Testis (tissue), 5 donors: ENCODE measurements at places on chromosomes 11 and 22. TPM values are rescaled to one million over a fixed set of nuclear protein-coding genes. Genes with fewer than 3 reads are reported as not detected.

Gene MLC1
- total RNA-seq: 1.3 TPM

Gene HTR3A
- 0.39 TPM for total RNA-seq

Gene OR8A1
- total RNA-seq: 0.50 TPM

Gene SCGB1C1
- total RNA-seq: not detected

Gene OR2AT4
- 0.94 TPM for total RNA-seq

Gene UBQLNL
- 38.7 TPM for total RNA-seq

Gene CARS1
- 34.8 TPM for total RNA-seq

Gene HBG2
- total RNA-seq: not detected

Gene PYGM
- total RNA-seq: 14.4 TPM

Gene OR52W1
- total RNA-seq: not detected

GRCh38 chr22:37604875-37605274, 3.8 kb upstream of the GGA1 start:
- DNase-seq: no peak

- DNase-seq: peak; percentile 13
Observed at GRCh38 chr22:45185718-45186514, 22.2 kb downstream of the NUP50 start.

DNA sequence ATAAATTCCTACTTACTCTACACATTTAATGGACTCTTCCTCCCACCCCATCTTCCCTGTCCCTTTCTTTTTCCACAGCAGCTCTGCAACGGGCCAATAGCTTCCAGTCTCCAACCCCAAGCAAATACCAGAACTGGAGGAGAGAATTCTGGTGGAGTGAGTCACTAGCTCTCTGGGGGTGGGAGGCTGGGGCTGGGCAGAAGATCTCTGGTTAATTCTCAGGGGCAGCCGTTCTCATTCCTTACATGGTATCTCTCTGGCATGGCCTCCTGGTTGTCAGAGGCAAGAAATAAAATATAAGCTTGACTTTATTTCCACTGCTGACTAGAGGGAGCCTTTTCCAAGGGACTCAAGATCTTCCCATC, 90.4 kb upstream of the PARVA start:
- DNase-seq: no peak

GRCh38 chr22:38106814-38107578, 3.5 kb downstream of the BAIAP2L2 start:
- no peak for DNase-seq

DNA sequence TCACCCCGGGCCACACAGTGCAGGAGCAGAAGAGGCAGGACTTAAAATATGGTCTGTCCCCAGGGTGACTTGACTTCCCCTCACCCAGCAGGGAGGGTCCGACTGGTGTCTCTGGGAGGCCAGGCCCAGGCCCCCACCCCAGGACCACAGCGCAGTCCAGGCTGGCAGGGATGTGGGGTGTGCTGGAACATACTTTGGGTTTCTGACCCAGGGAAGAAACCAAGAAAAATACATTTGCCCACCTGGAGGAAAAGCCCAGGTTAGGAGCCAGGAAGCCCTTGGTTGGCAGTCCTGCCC, 5.2 kb downstream of the C1QTNF6 start:
- DNase-seq: no peak

DNA sequence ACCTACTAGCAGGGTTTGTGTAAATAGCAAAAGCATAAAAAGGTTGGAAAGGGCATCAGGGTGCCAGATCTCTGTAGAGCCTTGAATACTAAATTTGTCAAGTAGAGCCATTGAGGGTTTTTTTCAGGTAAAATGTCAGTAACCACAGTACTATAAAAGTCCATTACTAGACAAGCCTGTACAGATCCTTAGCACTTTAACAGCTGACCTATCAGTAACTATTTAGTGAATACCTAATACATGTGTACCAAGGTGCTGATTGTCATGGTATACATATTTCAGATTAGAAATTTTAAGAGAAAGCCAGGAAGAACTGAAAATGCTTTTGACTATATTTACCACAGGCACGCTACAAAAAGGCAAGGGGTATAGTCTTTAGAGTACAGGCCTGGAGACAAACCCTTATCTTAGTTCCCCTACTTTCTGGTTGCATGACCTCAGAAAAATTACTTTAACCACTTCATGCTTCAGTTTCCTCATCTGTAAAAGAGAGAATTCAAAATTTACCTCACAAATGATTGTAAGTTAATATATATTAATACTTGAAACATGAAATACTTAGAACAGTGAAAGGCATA, 57.9 kb downstream of the RAB38 start:
- DNase-seq: no peak

DNA sequence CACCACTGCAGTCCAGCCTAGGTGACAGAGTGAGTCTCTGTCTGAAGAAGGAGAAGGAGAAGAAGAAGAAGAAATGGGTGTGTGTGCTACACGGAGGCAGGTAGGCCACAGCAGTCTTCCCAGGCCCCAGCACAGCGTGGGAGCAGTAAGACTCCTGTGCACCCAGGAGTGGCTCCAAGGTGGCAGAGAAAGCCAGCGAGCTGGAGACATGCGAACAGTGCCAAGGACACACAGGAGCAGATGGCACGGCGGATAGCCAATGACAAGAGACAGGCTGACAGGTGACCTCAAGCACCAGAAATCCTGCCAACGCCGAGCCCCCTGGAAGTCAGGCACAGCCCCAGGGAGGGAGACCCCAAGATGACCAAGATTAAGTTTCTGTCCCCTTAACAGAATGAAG, 9.0 kb upstream of the SCGB1A1 start:
- no peak for DNase-seq

DNA sequence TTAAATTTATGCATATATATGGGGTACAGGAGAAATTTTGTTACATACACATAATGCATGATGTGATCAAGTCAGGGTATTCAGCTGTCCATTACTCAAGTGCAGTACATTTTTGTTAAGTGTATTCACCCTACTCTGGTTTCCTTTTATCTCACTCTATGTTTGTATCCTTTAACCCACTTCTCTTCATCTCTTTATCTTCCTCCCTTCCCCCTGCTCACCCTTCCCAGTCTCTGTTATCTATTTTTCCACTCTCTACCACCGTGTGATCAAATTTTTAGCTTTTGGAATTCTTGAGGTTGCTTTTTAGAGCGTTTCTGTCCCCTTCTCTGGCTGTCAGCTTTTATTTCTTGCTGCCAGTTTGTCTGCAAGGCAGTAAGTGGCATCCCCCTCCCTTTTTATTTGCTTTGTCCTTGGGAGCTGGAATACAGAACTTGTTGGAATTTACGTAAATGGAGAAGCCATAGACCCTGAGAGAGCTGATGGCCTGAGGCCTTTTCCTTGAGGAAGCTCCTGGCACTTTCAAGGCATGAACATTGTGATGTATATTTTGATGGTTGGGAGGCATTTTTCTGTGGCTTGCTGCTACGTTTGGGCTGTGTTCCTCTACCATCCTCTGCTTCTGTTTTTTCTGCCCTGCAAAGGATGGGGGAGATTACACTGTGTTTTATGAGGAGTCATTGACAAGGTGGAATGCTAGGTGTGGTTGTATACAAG, 148.6 kb downstream of the LDLRAD3 start:
- no peak for DNase-seq

DNA sequence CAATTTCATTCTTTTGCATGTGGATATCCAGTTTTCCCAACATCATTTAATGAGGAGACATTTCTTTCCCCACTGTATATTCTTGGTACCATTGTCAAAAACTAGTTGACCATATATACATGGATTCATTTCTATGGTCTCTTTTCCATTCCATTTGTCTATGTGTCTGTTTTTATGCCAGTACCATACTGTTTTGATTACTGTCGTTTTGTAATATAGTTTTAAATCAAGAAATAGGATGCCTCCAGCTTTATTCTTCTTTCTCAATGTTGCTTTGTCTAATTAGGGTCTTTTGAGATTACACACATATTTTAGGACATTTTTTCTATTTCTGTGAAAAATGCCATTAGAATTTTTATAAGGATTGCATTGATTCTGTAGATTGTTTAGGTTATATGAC, 177.5 kb upstream of the POU2AF2 start:
- no peak for DNase-seq

- no peak for DNase-seq
Observed at GRCh38 chr11:85572056-85572455, 55.1 kb downstream of the DLG2 start.

GRCh38 chr11:70204466-70204799, 1.3 kb downstream of the FADD start:
- DNase-seq: no peak

DNA sequence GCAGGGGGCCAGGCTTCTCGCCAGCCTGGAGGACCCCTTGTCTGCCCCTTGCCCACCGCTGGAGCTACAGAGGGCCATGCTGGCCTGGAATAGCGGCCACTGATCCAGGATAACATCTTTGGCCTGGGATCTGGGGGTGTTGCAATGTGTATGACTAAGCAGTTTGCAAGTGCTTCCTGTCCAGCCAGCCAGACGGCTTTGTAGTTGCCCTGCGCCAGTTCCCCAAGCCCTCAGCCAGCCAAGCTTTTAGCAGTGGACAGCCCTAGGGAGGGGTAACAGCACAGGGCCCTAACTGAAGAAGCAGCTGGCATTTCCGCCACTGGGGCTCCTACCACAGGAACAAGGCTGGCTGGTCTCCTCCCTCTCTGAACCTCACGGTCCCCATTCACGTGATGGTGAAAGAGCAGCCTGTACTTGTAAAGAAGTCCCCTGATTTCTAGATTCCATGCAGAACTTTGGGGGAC, 32.1 kb downstream of the UQCR10 start:
- DNase-seq: peak; percentile 78

DNA sequence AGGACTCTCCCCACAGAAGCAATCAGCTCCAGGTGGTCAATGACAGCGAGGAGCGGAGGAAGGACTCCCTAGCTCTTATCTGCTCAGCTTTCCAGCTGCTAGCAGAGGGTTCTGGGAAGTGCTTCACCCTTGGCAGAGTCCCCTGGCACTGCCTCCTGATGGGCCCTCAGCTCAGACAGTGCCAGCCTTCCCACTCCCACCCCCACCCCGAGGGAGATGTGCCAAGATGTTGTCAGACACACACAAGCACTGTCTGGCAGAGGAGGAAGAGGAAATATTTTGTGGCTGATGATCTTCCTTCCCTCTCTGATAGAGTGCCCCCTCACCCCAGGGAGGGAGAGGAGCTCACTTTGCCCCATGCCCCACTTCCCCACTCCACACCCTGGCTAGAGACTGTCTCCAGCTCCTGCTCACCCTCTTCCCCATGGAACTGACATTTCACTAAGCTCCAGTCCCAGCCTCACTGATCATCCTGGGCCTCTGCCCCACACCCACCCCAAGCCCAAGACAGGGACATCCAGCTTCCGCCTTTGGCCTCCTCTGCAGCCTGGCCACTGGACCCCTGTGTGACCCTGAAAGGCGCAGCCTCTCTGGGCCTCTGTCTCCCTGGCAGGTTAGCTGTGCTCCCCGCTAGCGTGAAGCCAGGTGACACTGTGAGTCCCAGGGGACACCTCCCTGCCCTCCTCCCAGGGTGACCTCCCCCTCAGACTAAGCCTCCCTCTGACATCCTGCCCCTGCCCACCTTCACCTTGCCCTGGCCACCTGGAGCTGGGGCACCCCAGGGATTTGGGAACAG, 44.5 kb downstream of the SLCO2B1 start:
- peak; percentile 79 for DNase-seq

DNA sequence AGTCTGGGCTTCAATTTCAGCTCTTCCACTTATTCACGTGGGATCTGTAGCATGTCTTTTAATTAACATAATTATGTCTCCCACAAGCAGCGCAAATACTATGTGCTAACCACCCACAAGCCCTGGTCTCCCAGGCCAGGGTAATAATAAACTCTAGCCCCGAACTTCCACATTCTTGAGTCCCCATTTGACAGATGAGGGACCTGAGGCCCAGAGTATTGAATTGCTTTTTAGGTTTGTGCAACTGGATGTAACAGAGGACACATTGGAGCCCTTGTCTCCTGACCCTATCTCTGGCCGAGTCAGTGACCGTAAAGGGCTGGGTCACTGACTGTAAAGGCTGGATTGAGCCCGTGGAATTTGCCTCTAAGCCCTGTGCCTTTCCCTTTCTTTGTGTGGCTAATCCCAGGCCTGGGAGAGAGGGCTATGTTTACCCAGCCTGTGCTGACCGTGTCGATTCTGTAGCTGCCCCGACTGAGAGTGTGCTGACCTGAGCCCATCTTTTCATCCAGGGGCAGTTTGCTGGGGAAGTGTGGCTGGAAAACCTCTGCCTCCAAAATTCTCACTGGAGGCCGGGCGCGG, 3.9 kb downstream of the CRYBB2 start:
- no peak for DNase-seq

- DNase-seq: no peak
Observed at GRCh38 chr11:11584530-11584810, 37.3 kb downstream of the GALNT18 start.

DNA sequence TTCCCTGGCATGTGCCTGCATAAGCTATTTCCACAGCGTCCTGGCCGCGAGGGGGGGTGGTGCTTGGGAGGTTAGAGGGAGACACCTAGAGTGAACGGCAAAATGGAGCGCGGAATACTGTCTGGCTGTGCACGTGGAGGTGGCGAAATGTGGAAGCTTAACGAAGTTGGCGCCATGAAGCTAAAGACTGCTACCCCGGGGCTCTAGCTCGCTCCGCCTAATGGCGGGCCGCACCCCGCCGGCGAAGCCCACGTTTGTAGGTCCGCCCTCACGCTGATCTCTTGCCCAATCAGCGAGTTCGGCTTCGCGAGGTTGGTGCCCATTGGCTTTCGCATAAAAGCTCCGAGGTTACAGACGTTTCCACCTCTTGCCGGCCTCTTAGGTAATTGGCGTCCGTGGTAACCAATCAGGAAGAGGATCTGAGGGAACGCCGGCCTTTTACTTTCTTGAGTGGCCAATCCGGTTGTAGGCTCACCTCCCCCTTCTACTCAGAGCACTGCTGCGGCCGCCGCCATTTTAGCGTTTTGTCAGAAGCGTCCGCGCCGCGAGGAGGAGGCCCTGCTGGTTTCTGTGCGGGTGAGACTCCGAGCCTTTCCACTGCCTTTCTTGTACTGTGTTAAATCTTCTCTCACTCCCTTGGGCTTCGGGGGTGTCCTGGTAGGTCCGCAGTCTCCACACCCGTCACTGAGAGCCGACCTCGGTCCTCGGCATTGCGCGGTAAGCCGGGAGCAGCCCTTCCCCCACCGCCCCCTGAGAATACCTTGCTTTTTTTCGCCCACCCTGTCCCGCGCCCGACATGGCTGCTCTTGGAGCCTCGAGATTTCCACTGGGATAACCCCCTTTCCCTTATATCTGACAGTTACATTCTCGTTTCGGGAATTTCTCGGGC, at the start of gene RBM4:
Gene RBM4 (plus strand): TSS at position 527 of the 889 bp plus-strand sequence. CDS start 1,009 bp downstream, outside the sequence.
- peak; percentile 100 for DNase-seq

DNA sequence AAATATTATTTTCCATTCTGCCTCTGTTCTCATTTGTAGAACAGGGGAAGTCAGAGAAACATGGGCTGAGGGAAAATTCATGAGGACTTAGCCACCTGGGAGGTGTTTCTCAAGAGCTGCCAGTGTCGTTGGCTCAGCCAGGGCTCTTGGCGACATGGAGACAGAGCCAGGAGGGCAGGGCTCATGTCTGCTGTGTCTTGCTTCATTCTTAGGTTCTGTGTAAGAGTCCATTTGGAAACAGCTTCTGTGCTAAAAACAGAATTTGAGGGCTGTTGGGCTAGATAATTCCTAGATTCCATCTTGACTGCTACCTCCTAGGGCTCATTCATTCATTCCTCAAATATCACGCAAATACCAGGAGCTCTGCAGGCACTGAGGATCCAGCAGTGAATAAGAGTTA, 15.1 kb upstream of the MRGPRX2 start:
- no peak for DNase-seq
